ENCODE measurements at places on chromosomes 3 and 15.

DNA sequence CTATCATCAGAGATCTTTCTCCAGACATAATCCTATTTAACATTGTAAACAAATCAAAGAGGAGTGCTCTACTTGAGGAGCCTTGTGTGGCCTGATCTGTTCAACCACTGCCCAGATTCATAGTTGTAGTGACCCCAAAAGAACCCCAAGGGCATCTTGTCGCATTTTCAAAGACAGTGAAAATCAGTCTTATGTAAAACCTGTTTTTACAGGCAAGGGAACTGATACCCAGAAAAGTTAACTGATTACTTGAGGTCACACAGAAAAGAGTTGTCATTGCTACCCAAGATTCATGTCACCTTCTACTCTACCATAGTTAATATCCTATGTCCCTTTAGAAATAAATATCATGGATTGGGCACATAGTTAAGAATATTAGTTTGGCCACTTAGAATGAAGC lies 40.5 kb upstream of the ARPP21 start:
- DNase-seq = no peak

DNA sequence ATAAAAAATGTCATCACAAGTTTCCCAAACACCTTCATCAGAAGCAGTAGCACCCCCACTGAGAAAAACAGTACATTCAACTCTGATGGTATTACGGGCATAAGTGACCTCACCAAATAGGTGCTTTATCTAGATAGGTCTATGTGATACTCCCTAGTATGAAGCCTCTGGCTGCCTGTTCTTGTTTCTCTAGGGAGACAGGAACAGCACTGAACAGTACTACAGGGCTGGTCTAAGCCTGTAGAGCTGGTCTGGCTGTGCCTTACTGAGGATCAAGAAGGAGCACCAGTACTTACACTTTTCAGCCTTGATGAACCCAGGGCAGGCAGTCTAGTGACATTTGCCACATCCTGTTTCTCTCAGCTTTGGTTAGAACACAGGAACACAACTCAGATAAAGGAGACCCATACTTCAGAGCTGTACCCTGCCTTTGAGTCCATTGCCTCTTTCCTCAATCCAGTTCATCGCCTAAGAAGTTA lies 35.9 kb downstream of the OXNAD1 start:
- no peak for DNase-seq

DNA sequence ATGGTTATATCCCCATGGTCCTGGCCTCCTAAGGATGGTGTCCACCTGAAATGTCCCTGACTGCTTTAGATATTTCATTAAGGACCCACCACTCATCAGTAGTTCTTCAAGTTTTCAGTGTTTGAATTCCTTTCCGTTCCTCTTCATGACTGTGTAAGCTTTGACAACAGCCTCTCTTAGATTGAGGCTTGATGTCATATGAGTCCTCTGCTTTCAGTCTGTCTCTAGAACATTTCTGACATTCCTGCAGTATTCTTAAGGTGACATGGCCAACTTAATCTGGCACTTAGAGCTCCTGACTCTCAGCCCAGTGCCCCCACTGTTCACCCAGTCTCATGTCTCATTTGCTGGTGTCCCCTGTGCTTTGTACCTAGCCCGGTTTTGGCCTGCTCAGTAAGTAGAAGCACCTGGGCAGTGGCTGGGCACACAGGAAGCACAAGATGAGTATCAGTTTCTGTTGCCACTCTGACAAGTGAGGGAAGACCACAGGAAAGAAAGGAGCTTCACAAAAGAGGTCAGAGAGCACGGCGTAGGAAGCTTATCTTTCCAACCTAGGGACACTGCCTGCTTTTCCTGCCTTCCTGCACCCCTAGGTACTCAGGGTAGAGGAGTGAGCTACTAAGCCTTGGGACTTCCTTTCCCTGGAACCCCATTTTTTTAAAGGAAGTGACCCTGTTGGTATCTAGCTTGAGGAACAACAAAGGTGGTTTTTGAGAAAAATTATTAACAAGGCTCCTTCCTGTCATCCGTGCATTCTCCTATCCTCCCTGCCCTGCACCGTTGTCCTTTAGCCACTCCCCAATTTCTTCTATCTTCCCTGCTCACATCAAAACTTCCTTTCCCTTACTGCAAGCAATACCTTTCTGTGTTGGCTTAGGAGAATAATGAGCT lies 103.1 kb downstream of the KLHL25 start:
- DNase-seq = no peak

GRCh38 chr3:115581362-115582135 lies 41.8 kb upstream of the GAP43 start:
- no peak for DNase-seq

GRCh38 chr3:30774062-30774461 lies 120.4 kb downstream of the GADL1 start:
- DNase-seq = no peak

DNA sequence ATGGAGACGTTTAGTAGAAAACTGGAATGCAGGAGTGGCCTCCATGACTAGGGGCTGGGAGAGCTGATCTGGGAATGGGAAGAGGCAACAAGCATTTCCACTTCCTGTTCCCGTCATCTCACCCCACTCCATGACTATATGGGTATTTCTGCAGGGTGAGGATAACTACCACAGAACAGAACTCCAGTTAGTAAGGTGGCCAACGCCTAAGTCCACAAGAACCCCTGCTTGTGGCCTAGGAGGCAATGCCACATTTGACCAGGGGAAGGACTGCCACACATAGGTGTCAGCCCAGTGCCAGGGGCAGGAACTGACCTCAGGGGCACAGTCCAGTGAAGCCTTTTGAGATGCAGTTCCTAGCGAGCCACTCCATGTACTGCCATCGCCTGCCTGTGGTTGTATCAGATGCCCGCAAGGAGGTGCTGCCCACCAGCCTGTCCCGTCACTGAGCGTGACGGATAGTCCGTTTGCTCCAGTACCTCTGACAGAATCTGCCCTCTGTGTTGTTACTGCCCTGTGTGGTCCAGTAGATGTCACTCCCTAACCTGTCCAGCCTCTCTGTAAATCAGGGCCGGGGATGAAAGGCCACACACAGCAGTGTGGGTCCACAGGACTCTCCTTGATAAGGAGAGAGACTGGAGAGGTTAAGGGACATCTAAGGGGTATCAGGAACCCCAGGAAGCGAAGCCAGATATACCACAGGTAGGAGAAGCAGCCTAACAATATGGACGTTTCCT lies 3.5 kb upstream of the MTFMT start:
- DNase-seq = no peak

DNA sequence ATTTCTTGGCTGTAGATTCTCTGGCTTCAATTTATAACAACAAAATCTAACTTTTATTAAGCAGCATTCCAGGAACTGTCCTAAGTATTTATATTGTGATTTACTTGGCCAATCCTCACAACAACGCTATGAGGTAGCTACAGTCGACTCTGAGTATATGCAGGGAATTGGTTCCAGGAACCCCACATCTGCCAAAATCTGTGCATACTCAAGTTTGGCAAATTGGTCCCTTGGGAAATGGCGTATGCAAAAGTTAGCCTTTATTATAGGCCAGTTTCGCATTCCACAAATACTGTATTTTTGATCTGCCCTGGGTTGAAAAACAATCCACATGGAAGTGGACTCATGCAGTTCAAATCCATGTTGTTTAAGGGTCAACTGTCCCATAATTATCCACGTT lies 53.9 kb downstream of the RAP2B start:
- DNase-seq = no peak

- peak; percentile 34 for DNase-seq
These were observed 722 bp upstream of the ZXDC start for GRCh38 chr3:126476166-126477060.

GRCh38 chr15:40489274-40490175 lies 18.7 kb downstream of the CHST14 start:
- DNase-seq = no peak

GRCh38 chr3:57983734-57984518 lies 24.3 kb upstream of the FLNB start:
- DNase-seq = no peak
